ENCODE measurements at places on chromosomes 11 and 22.

GRCh38 chr22:50734343-50734771, 3.6 kb upstream of the ACR start:
- DNase-seq, result no peak

GRCh38 chr11:78905756-78906155, 331.1 kb upstream of the NARS2 start:
- no peak for DNase-seq

DNA sequence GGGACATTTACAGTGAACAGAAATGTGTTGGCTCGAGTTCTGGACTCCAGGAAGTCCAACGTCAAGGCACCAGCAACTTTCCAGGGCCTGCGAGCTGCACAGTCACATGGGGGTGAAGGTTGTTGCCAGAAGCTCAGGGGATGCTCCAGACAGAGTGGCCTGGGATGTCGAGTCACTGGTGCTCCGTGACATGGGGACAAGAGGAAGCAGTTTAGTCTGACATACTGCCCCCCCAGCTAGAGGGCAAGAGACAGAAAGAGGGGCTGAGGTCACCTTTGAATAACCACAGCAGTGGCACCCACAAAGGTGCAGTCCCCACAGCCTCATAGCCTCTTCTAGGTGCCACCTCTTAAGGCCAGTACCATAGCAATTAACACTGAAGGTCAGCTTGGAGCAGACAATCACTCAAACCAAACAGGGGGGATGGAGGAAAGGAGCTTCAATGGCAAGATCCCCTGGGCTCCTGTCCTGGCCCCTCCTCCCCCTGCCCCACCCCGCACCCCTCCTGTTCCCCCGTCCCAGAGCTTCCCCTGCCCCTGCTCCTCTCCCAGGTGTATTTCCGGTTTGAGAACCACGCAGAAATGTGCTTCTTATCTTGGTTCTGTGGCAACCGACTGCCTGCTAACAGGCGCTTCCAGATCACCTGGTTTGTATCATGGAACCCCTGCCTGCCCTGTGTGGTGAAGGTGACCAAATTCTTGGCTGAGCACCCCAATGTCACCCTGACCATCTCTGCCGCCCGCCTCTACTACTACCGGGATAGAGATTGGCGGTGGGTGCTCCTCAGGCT, 3.8 kb downstream of the APOBEC3D start:
- no peak for DNase-seq

DNA sequence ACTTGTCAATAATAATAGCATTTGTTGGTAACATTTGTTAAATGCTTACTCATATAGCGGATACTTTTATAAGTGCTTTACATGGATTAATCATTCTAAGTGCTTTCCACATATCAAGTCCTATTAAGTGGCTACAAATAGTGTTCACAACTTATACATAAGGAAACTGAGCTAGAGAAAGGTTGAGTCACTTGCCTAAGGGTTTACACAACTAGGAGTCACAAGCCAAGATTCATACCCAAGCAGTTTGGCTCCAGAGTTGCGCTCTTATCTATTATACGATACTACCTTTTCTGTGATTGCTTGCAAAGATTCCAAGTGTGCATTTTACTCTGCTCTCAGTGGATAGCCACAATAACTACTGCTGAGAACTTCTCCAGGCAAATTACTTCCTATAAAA, 215.9 kb upstream of the CCDC90B start:
- DNase-seq, result no peak

DNA sequence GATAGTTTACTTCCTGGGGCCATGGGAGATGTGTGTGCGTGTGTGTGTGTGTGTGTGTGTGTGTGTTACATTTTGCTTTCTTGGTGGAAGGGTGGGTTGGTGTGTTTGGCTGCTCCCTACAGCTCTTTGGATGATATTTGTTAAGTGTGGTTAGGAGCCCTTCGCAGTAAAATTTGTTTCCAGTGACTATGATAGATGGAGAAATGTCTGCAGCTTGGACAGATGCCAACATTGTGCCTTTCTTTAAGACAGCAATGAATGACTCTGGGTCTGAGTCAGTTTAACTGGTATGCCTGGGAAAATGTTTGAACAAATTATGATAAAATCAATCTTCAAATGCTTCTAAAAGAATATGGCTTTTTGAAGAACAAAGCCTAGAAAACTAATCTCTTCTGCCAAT, 102.7 kb upstream of the TRPC6 start:
- no peak for DNase-seq

DNA sequence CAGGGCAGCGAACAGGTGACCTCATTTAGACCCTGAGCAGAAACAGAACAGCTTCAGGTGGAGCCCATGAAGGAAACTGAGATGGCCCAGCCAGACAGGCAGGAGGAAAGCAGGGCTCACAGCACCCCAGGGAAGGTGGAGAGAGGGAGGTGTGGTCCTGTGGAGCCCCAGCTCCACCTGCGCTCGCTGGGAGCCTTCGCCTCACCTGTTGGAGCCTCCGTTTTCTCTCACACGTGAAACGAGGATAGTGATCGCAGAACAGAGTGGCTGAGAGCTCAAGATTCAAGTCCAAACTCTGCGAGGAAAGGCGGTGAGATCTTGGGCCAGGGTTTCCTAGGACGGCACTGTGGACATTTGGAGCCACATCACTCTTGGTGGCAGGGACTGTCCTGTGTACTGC, 8.6 kb upstream of the CERK start:
- no peak for DNase-seq

DNA sequence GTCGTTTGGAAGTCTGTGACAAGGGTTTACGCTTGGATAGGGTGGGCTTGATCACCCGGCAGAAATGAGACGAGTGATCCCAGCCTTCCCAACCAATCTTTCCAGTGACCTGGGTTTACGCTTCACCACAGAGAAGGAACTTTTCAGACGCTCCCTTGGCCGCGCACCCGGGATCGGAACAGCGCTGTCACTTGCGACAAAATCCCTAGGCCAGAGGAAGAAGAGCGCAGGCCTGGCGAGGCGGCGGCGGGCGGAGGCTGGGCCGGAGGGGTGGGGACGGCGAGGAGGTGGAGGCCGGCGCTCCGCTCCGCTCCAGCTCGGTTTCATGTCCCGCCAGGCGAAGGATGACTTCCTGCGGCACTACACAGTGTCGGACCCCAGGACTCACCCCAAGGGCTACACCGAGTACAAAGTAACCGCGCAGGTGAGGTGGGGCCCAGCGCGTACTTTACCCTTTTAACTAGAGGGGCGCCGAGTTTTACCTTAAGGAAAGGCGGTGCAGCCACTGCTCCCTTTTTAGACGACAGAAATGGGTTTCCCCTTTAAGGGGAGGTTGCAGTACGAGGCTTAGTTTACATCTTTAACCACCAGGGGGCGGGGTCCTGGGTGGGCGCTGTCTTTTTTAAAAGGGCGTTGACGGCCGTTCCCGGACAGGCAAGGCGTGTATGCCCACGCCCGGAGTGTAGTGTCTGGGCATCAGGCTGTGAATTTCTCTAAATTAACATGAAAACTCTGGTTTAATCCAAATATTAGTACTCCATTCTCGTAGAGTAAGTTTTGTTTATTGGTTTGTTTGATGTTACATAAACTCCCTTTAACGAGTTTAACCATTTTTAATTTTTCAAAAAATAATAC, at the start of gene SNX15:
Gene SNX15 (plus strand): TSS at position 227 of the 855 bp plus-strand sequence. CDS start 99 bp downstream, at position 326.
- DNase-seq, result peak; percentile 96

- no peak for DNase-seq
Measured at GRCh38 chr11:3995949-3996554, 98.5 kb upstream of the RRM1 start.

- DNase-seq, result peak; percentile 58
Measured at GRCh38 chr11:46352063-46352841, 5.0 kb downstream of the DGKZ start.

GRCh38 chr22:19820880-19821522, 33.7 kb downstream of the GNB1L start:
- DNase-seq, result no peak

- DNase-seq, result no peak
Measured at GRCh38 chr22:37225481-37225880, 13.2 kb upstream of the SSTR3 start.

- DNase-seq, result no peak
Measured at GRCh38 chr11:128467610-128468041, 119.7 kb downstream of the ETS1 start.

DNA sequence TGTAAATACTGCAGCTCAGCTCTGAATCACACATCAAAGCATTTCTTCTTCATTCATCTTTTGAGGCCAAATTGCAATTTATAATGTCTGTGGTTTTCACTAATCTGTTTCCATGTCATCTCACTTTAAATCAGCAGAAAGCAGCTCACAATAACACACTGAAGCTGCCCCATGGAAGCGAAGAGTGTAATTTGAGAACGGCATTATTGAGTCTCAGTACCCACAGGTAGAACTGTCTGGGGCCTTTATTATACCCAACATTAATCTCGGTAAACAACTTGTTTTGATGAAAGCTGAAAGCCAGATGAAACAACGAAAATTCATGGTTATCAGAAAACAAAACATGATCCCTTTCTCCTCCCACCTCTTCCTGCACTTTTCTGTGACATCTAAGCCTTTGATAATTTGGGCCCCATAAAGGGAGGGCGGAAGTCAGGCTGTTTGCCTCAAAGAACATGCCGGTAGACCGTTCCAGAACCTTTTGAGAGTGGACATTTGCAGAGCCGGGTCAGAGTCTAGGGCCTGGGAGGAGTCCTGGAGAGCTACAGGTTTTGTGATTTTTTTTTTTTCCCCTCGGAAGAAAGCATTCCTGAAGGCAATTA, 68.2 kb upstream of the SESN3 start:
- no peak for DNase-seq

DNA sequence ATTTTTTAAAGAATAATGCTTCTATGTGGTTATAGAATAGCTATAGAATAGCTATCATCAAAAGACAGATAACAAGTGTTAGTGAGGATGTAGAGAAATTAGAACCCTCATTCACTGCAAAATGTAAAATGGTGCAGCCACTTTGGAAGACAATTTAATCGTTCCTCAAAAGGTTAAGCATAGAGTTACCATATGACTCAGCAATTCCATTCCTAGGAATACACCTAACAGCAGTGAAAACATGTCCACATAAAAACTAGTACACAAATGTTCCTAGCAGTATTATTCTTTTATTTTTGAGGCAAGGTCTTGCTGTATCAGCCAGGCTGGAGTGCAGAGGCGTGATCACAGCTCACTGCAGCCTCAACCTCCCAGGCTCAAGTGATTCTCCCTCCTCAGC, 34.0 kb downstream of the RTL6 start:
- no peak for DNase-seq

DNA sequence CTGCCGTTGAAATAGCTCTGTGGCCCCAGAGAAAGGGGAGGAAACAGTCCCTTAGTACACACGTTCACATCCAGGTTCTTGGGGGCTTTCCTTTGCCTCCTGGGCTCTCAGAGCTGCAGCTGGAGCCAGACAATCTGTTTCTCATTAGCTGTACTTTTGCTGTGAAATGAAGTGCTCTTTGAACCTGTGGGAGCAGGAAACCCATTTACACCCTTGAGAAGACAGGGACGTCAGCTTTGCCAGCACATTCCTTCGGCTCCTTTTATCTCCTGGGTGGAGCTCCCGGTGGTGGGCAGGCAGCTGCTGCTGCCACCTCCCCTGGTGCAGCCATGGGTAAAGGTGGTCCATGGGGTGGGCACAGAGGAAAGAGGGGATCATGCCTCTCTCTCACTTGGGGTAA, 80.6 kb upstream of the TIMP3 start:
- DNase-seq, result no peak

DNA sequence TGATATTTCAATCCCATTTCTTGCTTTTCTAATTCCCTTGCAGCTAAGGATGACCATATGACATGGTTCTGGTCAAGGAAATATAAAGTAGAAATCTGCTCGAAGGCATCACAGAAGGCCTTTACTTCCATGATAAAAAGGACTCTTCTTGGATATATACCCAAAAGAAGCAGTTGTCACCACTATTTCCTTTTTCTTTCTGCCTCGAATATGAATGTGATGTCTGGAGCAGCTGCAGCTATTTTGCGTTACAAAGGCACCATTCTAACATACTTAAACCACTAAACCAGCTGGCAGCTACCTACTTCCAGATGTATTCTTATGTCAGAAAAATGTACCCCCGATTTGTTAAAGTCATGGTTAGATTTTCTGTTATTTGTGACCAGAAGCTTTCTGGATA, 18.9 kb downstream of the EXPH5 start:
- DNase-seq, result no peak

DNA sequence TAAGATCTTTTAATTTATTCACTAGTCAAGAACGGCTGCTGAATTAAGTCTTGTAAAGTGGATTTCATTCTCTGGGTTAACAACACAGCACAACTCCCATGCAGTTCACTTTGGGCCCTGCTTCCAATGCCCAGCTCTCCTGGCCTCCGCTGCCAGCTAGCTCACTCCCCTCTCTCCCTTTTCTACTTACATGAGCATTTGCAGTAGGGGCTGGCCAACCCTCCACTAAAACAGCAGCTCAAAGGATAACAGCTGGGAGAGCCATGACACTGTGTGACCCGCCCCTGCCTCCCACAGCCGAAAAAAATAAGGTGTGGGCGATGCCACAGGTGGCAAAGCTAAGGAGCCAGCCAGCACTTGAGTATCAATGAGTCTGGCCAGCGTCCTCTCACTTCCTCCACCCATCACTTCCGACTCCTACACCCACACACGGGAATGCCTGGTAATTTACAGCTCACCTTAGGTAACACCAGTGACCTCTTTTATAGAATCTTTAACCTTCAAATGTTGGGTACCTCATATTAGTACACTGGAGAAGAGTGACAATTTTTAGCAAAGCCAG, 56.8 kb downstream of the DGCR2 start:
- DNase-seq, result no peak

DNA sequence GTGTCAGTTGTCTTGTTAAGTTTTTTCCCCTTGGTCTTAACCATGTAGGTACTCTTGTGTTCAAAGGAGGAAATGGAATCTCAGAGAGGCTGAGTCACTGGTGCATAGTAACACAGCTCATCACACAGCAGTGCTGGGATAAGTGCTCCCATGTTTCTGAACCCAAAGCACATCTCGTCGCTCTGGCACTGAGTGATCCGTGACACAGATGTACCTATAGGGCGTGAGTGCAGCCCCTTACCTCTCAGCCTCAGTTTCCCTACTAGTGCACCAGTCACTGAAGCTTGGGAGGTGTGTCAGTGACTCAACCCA, 234.0 kb downstream of the ST3GAL4 start:
- DNase-seq, result no peak

- peak; percentile 98 for DNase-seq
Measured at GRCh38 chr11:35344681-35345574, 74.4 kb downstream of the SLC1A2 start.

- DNase-seq, result no peak
Measured at GRCh38 chr11:35626501-35626900, 8.2 kb downstream of the FJX1 start.

DNA sequence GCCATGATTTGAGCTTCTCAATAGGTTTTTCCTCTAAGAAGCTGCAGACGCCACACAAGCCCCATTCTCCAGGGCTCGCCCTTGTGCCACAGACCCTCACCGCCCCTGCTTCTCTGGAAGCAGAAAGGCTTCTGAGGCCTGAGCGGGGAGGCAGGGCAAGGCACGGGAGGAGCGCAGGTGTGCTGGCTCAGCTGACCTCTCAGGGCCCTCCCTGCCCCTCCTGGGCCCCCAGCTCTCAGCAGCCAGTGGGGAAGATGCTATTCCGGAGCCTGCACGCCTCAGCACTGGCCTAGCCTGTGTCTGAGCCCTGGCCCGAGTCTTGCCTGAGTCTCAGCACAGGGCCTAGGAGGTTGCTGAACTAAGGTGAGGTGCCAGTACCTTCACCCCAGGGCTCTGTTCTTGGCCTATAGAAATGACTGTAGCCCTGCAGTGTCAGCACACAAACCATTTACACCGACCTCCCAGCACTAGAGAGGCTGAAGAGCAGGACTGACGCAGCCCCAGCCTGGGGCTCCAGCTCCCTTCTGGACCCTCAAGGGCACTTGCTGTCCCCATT, 47.1 kb upstream of the LMO1 start:
- DNase-seq, result no peak

Data from inflammatory macrophage treated with lipopolysaccharide for 4 hours (primary cell).